OCI-M1 (cell line): ENCODE measurements at places on chromosomes 5 and 9.

DNA sequence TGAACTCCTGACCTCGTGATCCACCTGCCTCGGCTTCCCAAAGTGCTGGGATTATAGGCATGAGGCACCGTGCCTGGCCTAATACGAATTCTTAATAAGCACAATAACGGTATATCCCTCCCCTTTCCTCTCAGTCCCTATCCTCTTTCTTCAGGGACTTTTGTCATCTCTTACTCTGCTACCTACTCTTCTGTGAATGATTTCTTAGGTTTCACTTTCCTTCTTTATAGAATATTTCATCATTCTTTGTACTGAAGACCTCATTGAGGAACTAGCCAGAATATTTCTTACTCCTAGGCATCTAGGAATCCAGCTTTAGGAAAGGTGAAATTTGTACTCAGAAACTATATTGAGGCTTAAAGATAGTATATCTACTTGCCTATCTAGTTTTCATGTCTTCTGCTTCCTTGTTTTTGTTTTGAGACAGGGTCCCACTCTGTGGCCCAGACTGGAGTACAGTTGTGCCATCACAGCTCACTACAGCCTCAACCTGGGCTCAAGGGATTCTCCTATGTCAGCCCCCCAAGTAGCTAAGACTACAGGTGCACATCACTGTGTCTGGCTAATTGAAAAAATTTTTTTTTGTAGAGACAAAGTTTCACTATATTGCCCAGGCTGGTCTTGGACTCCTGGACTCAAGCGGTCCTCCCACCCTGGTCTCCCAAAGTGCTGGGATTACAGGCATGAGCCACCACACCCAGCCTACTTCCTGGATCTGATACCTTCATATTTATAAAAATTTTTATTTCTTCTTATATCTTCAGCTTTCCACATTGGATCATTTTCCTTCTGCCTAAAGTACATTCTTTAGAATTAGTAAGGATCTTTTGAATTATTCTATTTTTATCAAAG is 69.7 kb downstream of the GPBP1 start:
- DNase-seq = peak; percentile 76

DNA sequence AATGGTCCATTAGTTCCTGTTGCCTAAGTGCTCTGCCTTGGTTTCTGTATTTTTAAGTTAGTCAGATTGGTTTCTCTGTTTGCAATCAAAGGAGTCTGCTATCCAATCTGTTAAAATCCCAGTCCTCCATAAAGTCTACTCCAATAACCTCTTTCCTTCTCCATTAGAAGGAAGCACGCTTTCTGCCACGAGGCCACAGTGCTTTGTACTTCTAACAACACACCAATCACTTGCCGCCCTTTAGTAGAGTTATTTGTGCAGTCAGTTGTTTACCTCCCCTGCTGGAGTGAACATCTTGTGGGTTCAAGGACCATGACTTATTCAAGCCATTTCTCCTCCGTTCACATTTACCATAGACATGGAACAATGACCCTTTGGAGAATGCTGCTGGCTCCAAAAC is 69.0 kb downstream of the GLRA1 start:
- DNase-seq = no peak

DNA sequence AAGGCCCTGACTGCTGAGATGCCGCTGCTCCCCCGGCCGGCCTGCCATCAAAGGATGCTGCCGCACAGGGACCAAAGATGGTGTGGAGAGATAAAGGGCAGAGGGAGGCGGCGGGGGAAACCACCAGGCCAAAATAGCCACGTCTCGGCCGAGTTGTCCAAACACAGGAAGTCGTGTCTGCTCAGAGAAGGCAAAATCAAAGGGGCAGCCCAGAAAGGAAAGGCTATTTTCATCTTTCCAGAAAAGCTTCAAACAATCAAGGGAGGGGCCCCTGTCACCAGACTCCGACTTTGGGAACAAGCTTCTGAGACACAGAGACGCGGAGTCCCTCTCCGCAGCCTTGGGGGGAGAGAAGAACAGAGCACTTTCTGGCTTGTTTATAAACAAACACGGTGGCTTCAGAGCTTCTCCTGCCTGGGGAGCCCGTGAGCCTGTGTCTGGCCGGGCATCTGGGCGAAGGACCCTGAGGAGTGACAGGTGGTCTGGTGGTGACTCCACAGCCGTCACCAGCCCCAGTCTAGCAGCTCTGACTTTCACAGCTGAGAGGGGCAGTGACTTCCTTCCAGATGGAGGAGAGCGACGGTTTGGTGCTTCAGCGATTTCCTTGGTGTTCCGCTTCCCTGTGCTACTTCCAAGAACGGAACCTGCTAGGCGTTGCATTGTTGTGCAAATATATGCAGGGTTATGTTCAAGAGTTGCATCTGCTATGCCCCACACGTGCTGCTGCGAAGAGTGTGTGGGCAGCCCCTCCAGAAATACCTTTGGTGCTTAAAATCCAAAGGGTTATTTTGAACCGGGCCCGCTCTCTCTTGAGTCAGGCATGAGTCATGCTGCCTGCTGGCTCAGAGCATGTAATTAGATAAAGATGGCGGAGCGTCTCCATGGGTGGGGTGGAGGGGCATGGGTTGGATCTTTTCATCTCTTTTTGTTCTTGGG is 24.0 kb downstream of the ADAMTSL2 start:
- DNase-seq = peak; percentile 42

GRCh38 chr9:129362287-129363000 is 184.4 kb upstream of the IER5L start:
- no peak for DNase-seq

- no peak for DNase-seq
Observed at GRCh38 chr5:170571875-170572852, 68.3 kb downstream of the KCNIP1 start.

GRCh38 chr9:20224756-20225155 is 397.5 kb downstream of the MLLT3 start:
- DNase-seq = no peak

- DNase-seq = no peak
Observed at GRCh38 chr5:112382886-112383285, 36.2 kb downstream of the EPB41L4A start.

DNA sequence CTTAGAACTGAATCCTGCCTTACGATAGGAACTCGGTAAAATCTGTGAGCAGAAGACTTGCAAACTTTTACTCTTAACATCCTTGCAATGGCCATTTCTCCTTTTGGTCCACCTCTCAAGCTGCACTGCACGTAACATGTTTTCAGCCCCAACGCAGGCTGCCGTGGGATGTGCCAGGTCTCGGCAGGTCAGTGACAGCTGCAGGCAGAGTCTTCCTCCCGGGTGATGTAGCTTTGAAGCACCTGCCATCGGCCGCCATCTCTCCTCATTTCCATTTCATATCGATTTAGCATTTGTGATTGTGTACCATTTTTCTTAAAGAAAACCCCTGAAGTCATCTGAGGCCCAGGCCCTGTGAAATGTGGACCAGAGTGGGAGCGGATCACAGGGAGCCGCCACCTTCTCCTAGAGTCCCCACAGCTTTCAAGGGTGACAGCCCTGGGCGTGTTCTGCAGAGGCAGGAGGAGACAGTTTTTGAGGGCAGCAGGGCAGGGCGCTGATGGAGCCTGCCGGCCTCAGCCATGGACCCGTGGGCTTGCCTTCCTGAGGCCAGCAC is 25.8 kb upstream of the LPCAT1 start:
- DNase-seq = no peak

GRCh38 chr9:113538701-113539430 is 75.3 kb downstream of the RGS3 start:
- DNase-seq = no peak

GRCh38 chr9:127426756-127427155 is 2.6 kb downstream of the ZNF79 start:
- DNase-seq = no peak

GRCh38 chr9:130320723-130321481 is 55.3 kb downstream of the HMCN2 start:
- peak; percentile 89 for DNase-seq

DNA sequence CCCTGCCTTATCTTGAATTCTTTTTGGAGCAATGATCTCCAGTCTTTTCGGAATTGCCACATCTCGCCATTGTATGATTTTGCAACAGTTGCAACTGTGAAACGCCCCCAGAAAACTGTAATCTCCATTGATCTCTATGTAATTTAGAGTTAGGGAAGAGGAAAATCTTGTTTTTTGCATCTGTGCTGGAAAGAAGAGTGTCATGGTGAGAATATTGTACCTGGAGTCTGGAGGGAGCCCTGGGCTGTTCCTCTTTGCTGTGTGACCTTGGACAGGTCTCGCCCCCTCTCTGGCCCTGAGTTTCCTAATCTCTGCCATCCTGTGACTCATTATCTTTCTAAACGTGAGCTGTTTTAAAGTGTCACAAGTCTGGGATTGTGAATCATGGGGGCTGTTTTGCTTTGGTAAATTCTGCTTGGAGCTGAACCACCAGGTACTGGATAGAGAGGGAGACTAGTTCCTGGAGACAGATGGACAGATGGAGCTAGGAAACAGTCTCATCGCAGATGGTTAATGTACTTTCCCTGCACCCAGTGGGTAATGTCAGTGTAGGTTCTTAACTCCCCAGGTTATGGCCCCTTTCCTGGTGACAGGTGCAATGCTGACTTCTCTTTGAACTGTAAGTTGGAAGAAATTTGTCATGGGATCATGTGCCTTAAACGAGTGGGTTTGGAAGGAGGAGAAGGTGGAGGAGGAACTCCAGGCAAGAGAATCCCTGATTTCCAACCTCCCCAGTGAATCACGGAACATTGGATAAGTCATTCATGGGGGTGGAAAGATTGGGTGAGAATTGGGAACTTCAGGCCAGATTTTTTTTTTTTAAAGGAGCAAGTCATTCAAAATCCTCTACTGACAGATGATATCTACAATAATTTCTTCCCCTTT is 19.6 kb downstream of the PPARGC1B start:
- no peak for DNase-seq

- DNase-seq = no peak
Observed at GRCh38 chr5:3793162-3793561, 197.5 kb downstream of the IRX1 start.

DNA sequence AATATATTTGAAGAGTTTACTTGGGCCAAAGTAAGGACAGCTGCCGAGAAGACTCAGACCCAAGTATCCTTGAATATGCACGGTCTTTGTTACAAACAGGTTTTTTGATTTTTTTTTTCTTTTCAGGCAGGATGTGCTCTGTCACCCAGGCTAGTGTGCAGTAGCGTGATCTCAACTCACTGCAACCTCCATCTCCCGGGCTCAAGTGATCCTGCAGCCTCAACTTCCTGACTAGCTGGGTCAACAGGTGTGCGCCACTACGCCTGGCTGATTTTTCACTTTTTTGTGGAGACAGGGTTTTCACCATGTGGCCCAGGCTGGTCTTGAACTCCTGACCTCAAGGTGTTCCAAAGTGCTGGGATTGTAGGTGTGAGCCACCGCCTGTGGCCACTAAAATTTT is 27.4 kb downstream of the JMY start:
- no peak for DNase-seq

- no peak for DNase-seq
Observed at GRCh38 chr9:69485466-69485865, 160.5 kb downstream of the ENTREP1 start.

- DNase-seq = peak; percentile 63
Observed at GRCh38 chr9:28774433-28775235, 1201.4 kb upstream of the C9orf72 start.

DNA sequence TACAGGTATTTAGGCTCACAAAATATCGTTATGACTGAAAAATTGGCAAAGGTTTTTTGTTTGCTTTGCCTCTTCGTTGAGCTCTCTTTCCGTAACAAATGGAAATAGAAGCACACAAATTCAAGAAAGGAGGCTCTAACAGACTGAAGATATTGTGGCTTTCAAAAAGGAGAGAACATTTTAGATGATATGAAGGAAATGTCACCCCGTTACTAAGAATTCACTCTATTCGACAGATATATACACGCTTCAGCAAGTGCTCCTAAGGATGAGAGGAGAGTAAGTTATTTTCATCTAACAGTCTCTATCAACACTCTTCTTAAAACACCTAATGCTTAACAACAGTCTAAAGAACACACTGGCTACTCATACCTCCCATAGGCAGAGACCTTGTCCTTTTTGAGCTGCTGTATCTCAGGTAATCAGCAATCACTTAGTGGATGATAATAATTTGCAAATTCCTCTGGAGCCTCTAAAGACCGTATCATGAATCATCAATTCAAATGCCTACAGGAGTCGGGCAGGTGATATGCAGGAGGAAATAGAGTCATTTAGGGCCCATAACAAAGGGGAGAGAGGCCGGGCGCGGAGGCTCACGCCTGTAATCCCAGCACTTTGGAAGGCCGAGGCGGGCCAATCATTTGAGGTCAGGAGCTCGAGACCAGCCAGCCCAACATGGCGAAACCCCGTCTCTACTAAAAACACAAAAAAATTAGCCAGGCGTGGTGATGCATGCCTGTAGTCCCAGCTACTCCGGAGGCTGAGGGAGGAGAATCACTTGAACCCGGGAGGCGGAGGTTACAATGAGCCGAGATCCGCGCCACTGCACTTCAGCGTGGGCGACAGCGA is 1.4 kb upstream of the HSDL2 start:
- DNase-seq = peak; percentile 70

DNA sequence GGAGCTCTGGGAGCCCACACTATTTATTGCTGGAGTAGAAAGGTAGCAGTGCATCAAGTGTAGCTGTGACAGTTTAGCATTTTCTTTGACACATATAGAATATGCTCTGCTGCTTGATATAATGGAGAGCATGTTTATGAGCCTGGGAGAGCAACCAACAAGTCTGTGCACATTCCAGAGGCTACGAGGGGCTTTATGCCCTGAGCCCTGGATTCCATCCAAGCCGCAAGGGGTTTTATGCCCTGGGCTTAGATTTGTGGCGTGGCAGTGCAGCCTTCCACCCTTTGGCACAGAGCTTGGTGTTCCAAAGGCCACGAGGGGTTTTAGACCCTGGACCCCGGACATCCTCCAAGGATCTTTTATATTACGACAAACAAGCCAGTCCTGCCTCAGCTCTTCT is 14.6 kb downstream of the CDH6 start:
- DNase-seq = no peak

GRCh38 chr9:17837965-17838364 is 259.1 kb downstream of the SH3GL2 start:
- DNase-seq = peak; percentile 32
